Articular chondrocyte of knee joint (primary cell): ENCODE measurements at places on chromosomes 11 and 22. TPM values are rescaled to one million over a fixed set of nuclear protein-coding genes. Genes with fewer than 3 reads are reported as not detected.

The TH gene
- total RNA-seq = not detected in 2 replicates

The CALCA gene
- total RNA-seq = 0.22 TPM in 1 of 2 replicates, not detected in the other

The TRIM48 gene
- not detected in 2 replicates for total RNA-seq

The MUC6 gene
- total RNA-seq = not detected in 2 replicates

The POTEH gene
- total RNA-seq = not detected in 2 replicates

The OR2AT4 gene
- total RNA-seq = not detected in 2 replicates

The SMC1B gene
- total RNA-seq = under 0.01 TPM in 1 of 2 replicates, not detected in the other

The EXPH5 gene
- total RNA-seq = 2.7 and 10.8 TPM in 2 replicates

The PRG3 gene
- not detected in 2 replicates for total RNA-seq

The MB gene
- not detected in 2 replicates for total RNA-seq

The SAA4 gene
- total RNA-seq = not detected in 2 replicates

The HOATZ gene
- not detected in 2 replicates for total RNA-seq

The PARVA gene
- total RNA-seq = 107 and 119 TPM in 2 replicates

The DENND6B gene
- 3.7 and 4.4 TPM in 2 replicates for total RNA-seq

The GGTLC2 gene
- total RNA-seq = not detected in 2 replicates

The PTS gene
- 41.7 and 48.6 TPM in 2 replicates for total RNA-seq
